T-helper 9 cell (primary cell): ENCODE measurements at places on chromosomes 3 and 15.

DNA sequence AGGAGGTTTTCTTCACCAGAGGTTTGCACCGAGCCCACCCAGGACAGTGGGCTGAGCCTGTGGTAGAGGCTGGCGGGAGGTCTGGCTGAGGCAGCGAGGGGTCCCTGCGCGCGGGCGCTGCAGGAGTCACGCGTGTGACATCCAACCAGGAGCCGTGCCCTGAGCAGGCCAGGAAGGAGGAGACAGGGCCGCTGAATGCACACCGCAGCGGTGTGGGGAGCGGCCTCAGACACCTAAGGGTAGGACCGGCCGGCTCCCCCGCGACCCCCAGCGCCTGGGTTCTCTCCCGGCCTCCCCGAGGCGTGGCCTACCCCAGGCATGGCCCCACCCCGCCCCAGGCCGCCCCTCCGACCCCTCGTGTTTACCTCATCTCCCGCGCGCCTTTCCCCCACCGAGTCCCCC is 412 bp downstream of the SLC41A3 start:
- DNase-seq = no peak

DNA sequence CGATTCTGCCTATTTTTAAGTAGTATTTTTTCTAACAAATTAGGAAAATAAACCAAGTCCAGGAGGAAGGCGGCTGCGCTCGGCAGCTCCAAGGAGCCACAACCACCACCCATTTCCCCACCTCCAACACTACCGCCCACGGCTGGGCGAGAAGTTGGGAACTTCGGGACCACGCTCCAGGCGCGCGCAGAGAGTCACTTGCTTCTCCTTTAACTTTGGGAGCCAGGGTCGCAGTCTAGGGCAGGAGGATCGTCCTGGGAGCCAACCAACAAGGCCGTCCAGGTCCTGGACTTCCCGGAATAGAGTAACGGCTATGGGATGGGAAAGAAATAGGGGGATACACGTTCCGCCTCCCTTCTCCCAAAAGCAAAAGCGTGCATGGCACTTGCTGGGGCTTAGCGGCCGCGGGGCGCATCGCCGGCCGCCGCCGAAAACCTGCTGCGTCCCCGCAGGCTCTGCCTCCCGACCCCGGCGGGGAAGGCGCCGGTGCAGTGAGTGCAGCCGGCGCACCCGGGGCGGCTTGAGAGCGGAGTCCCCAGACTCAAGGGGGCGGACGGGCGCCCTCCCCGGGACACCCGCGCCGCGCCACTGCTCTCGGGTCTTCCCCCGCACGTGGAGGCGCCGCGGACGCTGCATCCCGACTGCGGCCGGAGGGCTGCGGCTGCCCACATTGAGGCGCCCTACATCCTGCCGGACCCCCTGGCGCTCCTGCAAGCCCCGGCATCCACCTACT is 699 bp downstream of the MEGF11 start:
- peak; percentile 4 for DNase-seq

DNA sequence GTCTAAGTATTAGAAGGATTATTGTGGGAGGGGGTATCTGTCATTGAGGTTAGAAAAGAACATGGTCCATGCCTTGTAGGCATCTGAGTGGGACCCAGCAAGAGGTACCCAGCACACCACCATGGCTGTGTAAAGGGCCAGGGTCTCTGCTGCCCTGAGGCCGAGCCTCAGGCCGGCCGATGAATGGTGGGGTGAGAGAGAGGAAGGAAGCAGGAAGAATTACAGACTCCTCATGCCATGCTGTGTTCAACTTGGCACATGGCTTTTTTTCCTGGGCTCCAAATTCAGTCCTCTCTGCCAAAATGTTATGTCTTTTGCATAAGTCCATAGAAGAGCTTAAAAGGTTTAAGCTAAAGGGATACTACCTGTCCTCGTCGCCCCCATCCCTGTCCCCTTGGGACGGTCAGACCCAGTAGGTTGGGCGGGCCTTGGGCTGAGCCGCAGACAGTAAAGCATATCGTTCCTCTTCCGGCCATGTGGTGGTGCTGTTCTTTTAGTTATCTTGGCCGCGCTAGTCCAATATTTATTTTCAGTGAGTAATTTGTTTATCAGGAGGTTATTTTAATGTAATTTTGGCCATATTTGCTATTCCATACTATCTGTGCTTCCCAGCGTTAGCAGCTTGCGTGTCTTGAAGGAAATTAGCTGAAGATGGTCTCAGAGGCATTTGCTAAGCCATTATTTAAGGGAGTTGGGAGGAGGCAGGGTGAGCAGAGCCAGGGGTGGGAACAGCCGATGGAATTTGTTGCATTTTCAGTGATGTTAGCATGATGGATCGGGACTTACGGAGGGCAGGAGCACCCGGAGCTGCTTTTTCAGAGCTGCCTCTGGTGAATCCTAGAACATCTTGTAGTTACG is 152.4 kb downstream of the AGBL1 start:
- peak; percentile 18 for DNase-seq

GRCh38 chr15:79170256-79170664 is 79.7 kb upstream of the RASGRF1 start:
- DNase-seq = no peak

DNA sequence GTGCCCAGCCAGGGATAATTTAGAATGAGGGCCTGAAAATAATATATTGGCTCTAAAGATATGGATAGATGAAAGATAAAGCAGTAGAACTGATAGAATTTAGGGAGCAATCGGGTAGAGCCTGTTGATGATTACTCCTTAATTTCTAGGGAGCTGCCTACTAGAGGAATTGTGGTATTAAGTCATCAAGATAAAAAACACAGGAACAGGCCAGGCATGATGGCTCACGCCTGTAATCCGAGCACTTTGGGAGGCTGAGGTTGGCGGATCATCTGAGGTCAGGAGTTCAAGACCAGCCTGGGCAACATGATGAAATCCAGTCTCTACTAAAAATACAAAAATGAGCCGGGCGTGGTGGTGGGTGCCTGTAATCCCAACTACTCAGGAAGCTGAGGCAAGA is 130.4 kb downstream of the PCCB start:
- DNase-seq = no peak
